A549 treated with AZD2906 at 1 μM for 4 hours (cell line): ENCODE measurements at places on chromosomes 4 and X. TPM values are rescaled to one million over a fixed set of nuclear protein-coding genes. Genes with fewer than 3 reads are reported as not detected.

MSX1 gene
- total RNA-seq, result 5.9 to 10.1 TPM (median 9.0 TPM) in 5 replicates

GABRE gene
- total RNA-seq, result 11.5 to 18.6 TPM (median 12.8 TPM) in 5 replicates

TMEM164 gene
- 82.6 to 94.7 TPM (median 89.9 TPM) in 5 replicates for total RNA-seq

SPP1 gene
- total RNA-seq, result 138 to 201 TPM (median 160 TPM) in 5 replicates

PRKX gene
- total RNA-seq, result 28.0 to 34.4 TPM (median 32.9 TPM) in 5 replicates

PRRG3 gene
- total RNA-seq, result not detected in 5 replicates

XK gene
- total RNA-seq, result 0.29 to 0.45 TPM (median 0.40 TPM) in 5 replicates

EGFL6 gene
- not detected in 5 replicates for total RNA-seq

PRDM8 gene
- total RNA-seq, result 0.13 to 0.38 TPM (median 0.27 TPM) in 5 replicates

NALF2 gene
- total RNA-seq, result 5.4 to 6.1 TPM (median 5.5 TPM) in 5 replicates

GATB gene
- total RNA-seq, result 9.5 to 10.9 TPM (median 10.2 TPM) in 5 replicates
